ENCODE measurements at places on chromosomes 1 and 21. TPM values are rescaled to one million over a fixed set of nuclear protein-coding genes. Genes with fewer than 3 reads are reported as not detected.

DNA sequence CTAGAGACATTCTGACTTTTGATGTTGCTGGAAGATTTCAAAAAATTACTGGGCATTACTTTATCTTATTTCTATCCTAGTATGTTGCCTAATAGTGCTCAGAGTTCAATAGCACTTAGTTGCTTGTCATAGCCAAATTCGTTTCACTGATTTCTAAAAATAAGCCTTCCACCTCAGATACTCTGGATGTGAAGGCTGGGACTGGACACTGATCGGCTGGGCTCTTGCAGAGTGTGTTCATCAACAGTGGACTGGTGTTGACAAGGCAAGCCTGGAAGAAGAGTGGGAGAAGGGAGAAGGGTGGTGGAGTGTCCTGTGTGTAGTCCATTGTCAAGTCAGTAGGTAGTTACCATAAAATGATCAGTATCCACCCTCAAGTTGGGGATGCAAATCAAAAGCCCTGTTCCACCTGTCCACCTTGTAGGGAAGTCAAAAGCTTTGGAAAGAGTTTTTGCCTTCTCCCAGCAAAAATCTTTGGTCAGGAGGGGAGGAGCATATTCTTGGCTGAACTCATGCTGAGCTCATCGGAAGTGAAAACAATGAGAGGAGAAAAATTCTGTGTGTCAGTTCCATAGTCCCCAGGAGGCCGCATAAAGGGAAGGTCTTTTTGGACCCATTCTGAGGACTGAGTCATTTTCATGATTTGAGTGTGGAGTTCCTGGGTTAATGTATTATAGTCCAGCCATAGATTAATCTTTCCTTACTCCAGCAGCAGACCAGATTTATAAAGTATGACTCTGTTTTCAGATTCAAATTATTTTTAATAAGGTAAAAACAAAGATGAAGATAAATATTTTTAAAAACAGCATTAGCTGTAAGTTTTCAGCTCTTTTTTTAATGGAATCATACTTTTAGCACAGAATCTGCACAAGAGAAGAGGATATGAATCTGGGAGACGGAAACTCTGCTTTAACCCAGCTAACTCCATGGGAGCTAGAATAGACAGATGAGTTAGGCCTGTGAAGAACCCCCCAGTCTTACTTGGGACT lies 99.5 kb upstream of the BMP8A start:
- peaks cover 35% of the 10 kb centered on the region for H3K36me3 ChIP-seq
- no peak overlapping the region for H3K4me3 ChIP-seq
- H3K27me3 ChIP-seq, result no peaks in the 10 kb centered on the region

- no peak overlapping the region for H3K27ac ChIP-seq
- H3K4me3 ChIP-seq, result no peak overlapping the region
- H3K36me3 ChIP-seq, result no peaks in the 10 kb centered on the region
- H3K4me1 ChIP-seq, result no peaks in the 10 kb centered on the region
These were observed 25.8 kb downstream of the ANP32E start for GRCh38 chr1:150210091-150210490.

GRCh38 chr1:160997323-160998038 lies 23.5 kb downstream of the F11R start:
- H3K4me3 ChIP-seq, result no peak overlapping the region
- no peaks in the 10 kb centered on the region for H3K36me3 ChIP-seq
- H3K27me3 ChIP-seq, result no peaks in the 10 kb centered on the region
- peaks cover 4% of the 10 kb centered on the region for H3K4me1 ChIP-seq

GRCh38 chr1:212495766-212496494 lies 63.2 kb downstream of the NENF start:
- no peak overlapping the region for H3K4me3 ChIP-seq
- no peak overlapping the region for H3K27ac ChIP-seq

- no peak overlapping the region for H3K27ac ChIP-seq
- peak; percentile 19 for DNase-seq
- H3K27me3 ChIP-seq, result no peaks in the 10 kb centered on the region
These were observed 354.0 kb upstream of the DUSP10 start for GRCh38 chr1:222095606-222096475.

The TAS1R1 gene
- not detected for total RNA-seq

The IGSF21 gene
- 2.2 TPM for total RNA-seq
